ENCODE measurements at places on chromosomes 6 and 20.

GRCh38 chr6:90186637-90187371 lies 109.8 kb downstream of the BACH2 start:
- DNase-seq, result no peak

DNA sequence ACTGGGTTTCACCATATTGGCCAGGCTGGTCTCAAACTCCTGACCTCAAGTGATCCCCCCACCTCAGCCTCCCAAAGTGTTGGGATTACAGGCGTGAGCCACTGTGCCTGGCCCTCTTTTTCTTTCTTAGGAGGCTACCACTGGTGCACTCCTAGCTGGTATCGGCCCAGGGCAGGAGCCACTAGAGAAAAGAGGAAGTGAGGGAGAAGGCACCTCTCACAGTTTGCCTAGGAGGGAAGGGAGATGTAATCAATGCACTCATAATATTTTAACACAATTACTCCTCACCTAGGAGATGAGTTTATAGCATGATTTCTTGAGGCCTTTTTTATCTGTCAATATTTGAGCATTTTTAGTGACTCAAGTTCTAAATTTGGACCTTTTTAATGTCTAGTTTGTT lies 189.0 kb upstream of the SOX4 start:
- no peak for DNase-seq

- DNase-seq, result no peak
These were observed 112.1 kb downstream of the TCP11 start for GRCh38 chr6:35028781-35029769.

GRCh38 chr6:92297101-92297500 lies 1122.3 kb downstream of the EPHA7 start:
- no peak for DNase-seq

- no peak for DNase-seq
These were observed 18.6 kb upstream of the ZBP1 start for GRCh38 chr20:57638895-57639236.

GRCh38 chr6:20464847-20465246 lies 63.2 kb downstream of the E2F3 start:
- no peak for DNase-seq

DNA sequence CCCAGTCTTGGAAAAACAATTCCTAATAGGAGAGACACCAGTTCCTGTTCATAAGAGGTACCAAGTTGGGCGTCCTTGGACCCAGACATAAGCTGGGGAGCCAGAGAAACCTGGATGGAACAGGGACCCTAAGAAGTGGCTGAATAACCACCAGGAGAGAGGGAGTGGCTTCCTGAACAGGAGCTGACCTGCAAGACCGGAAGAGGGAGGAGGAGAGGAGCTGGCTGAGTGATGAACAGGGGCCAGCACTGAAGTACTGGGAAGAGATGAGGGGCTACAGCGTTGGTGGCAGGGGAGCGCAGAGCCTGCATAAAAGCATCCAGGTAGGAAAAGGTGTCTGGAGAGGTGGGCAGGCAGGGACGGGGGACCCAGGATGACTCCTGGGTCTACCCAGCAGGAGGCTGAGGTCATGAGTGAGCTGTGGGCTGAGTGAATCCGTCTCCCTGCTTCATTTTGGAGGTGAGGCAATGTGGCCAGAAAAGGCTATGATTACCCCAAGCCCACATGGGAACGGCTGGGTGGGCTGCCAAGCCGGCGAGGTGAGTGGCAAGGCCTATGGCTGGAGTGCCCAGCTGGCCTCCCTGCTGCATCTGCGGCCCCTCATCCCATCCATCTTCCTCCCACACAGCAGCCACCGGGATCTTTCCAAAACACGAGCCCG lies 34.4 kb upstream of the ZFAND3 start:
- DNase-seq, result no peak

DNA sequence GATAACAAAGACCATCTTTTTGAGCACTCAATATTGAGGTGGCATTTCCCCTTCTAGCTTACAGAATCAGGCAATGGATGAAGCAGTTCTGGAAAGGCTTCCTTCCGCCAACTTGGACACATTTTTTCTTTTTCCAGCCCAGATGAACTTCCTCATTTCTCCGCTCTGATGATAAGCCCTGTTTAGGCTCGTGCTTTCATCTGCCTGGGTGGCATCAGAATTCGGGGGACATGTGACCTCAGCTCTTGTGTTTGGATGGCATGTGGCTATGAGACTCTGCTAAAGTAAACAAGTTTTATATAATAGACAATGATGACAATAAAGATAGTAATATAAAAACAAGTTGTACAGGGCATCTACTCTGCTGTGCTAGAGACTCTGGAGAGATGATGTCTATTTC lies 796.7 kb downstream of the DHX35 start:
- DNase-seq, result no peak

DNA sequence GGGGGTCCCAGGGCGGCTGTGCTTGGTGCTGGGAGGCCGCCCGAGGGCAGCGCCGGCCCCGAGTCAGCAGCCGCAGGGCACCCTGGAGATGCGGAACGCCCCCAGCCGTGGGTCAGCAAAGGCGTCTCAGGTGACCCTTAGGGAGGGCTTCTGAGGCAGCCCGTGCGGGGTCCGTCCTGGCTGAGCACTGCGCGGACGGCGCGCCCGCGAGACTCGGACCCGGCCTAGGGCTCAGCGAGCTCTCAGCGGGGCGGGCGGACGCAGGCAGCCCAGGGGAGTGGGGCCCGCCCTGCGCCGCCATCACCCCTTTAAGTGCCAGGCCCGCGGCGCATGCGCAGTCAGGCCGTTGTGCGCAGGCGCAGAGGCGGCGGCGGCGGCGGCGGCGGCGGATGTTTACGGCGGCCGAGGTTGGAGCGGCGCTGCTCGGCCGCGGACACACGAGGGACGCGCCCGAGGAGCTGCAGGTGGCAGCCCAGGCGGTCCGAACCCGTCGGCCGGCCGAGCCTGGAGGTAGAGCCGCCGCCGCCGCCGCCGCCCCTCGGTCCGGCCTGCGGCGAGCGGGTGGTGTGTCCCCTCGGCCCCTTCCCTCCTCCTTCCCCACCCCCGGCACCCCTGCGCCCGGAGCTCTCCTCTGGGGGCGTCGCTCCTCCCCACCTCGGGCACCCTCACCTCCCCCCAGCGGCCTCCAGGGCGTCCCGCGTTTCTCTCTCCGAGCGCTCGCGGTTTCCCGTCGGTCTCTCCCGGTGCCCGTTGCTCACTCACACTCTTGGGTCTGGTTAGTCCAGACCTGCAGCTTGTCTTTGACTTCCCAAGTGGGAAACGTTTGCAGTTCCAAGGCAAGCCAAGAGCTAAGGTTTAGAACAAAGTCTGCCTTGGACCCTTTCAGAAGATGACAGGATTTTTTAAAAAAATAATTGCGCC lies at the start of gene PCMTD2:
PCMTD2 (plus strand) TSS at position 388 of the 921 bp plus-strand sequence. CDS start 4,218 bp downstream, outside the sequence.
- DNase-seq, result peak; percentile 98

GRCh38 chr20:1830240-1830639 lies 65.0 kb upstream of the SIRPA start:
- DNase-seq, result no peak

DNA sequence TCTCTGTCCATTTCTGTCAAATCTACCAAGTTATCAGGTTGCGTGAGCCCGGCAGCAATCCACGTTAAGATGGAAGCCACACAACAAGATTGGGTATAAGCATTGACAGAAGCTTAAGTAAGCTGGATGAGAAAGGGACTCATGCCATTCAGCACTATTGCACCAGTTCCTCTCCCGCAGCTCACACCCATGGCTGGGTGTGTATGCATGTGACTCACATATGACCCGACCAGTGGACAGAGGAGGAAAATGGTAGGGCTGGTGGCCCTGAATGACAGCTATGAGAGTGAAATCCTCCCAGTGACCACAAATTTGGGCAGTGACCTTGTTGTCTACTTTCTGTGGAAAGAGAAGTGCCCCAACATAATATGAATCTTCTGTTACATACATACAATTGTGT lies 113.5 kb downstream of the OTOR start:
- DNase-seq, result no peak

DNA sequence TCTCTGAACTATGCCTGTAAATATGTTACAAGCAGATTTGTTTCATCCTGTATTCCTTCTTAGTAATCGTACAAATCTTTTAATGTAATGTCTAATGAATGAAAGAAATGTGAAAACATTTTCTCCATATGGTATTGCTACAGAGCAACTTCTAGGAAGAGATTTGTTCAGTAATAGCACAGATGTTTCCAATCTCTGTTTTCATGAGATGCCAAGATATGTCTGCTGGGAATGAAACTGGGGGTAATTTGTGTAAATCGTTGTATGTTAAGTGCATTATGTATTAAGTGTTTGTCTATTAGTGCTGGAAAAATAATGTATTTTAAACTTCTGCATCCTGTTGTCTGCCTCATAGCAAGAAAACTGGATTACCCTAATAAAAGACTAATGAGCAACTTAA lies 722.2 kb upstream of the EYS start:
- no peak for DNase-seq

DNA sequence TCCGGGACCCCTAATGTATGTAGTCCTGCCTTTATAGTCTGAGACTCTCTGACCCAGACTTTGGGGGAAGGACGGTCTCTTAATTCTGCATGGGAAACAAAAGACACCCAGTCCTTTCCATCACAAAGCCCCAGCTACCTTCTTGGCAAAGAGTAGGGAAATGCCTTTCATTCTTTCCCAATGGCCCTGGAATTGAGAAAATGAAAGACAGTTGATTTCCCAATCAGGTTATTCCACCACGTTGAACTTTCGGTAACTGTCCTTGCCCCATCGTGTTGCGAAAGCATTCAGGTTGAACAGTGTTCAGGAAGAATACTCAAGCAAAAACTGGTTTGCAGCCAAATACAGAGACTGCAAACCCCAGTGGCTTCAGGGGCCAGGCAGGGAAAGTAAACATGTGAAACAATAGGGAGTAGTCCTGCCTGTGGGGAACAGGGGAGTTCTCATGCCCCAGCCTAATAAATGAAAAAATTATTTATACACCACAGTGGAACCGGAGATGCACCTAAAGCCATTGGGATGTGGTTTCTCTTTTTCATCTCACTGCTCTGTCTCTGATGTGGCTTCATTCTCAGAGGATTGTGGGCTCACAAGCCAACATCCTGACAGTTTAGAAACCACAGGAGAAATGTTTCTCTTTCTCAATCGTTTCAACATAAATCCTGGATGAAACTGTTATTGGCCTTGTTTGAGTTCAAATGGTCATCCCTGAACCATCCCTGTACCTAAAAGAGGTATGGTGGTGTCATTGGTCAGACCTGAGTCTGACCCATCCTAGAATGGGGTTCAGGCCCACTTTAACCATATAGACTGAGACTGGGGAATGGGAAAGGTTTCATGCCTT lies 44.2 kb upstream of the SLC9A8 start:
- no peak for DNase-seq

GRCh38 chr20:47358672-47359529 lies 2.4 kb upstream of the ZMYND8 start:
- no peak for DNase-seq

DNA sequence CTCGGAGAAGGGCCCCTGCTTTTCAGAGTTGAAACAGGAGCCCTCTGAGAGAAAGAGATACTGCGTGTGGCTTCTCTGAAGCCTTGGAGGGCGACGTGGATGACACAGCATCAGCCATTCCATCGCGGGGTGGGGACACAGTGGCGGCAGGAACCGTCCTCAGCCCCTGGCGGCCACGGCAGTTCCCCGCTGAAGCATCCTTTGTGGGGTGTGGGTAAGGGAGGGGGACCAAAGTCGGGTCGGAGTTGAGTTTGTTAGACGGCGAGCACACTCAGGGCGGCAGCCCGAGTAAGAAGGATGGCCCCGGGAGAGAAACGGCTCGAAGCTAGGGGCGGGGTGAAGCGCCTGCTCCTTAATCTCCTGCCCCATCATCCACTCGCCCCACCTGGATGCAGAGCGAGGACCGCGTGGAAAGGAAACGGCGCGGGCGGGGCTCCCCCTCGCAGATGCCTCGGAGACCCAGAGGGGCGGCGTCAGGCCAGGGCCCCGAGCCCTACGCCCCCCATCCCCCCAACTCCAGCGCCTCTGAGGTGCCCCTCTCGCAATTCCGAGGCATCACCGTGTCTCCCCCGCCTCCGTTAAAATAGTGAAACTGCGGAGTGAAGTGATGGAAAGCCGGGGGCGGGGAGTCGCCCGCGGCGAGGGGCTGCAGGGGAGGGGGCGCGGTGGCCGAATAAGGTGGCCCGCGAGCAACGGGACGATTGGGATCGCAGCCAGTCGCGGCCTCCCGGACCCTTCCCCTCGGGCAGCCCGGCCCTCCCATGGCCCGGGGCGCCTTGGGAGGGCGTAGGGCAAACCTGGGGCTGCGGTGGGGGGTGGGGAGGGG lies 796 bp upstream of the RREB1 start:
- DNase-seq, result peak; percentile 76

DNA sequence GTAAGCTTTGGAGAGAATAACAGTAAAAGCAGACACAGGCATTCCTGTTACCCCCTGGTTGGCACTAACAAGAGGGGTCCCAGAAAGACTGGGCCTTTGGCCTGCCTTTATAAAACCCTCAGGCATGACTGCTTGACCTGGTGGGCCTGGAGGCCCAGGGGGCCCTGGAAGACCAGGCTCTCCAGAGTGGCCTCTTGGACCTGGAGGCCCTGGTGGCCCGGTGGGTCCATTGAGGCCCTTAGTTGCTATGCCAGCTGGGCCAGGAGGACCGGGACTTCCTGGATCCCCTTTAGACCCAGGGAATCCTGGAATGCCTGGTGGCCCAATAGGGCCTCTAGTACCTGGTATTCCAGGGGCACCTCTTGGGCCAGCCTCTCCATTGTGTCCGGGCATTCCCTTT lies 5.5 kb downstream of the COL10A1 start:
- DNase-seq, result no peak

DNA sequence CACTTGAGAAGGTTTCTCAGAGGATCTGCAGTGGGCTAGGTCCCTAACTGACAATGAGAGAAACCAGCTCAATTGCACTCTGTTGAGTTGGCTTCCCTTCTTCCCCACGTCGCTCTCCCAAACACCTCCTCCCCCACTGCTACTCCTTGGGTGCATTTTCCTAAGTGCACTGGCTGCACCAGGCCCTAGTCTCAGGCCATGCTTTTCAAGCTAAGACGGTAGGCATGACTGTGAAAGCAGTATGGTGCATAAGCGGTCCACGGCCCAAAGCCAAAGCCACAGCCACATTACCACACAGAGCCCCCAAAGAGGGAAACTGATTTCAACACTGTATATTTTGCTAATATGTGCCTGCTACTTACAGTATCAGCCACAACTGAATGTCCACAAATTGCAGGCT lies 62.1 kb upstream of the RBM24 start:
- DNase-seq, result no peak

DNA sequence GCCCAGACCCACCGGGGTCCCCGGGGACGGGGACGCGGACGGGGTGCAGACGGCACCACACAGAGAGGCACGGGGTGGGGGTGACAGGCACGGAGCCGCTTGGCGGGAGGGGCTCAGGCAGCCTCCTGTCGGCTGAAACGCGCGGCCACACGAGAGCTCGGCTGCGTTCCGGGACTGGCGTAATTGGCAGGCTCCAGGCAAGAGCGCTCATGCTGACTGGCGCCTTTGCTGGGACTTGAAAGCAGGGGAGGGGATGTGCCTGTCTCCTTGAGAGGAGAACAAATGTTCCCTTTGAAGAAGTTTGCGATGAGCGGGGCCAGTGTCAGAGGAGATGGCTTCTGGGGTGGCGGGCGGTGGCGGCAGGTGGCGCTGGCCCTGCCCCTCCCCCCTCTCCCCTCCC lies 25.8 kb downstream of the BHLHE23 start:
- no peak for DNase-seq

All from GM13976 (cell line).